Fibroblast of lung (primary cell): ENCODE measurements at places on chromosomes 7 and 10.

- H3K4me3 ChIP-seq, result no peak overlapping the region
- H3K27ac ChIP-seq, result no peak overlapping the region
- peaks cover 28% of the 10 kb centered on the region for H3K4me1 ChIP-seq
- H3K36me3 ChIP-seq, result no peaks in the 10 kb centered on the region
- DNase-seq, result no peak
Measured at GRCh38 chr10:29650552-29650944, 15.8 kb upstream of the SVIL start.

- H3K4me3 ChIP-seq, result no peak overlapping the region
- no peak for DNase-seq
- H3K4me1 ChIP-seq, result no peaks in the 10 kb centered on the region
- no peak overlapping the region for H3K27ac ChIP-seq
Measured at GRCh38 chr10:22460531-22461403, 115.5 kb downstream of the SPAG6 start.

DNA sequence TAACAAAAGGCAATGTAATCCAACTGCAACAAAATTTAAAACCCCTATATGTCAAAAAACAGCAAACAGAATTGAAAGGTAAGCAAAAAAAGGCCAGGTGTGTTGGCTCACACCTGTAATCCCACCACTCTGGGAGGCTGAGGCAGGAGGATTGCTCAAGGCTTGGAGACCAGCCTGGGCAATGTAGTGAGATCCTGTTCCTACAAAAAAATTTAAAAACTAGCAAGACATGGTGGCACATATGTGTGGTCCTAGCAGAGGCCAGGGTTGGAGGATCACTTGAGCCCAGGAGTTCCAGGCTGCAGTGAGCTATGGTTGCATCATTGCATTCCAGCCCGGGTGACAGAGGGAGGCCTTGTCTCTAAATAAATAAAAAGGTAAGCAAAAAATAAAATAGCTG is 212.1 kb upstream of the KLF14 start:
- H3K27ac ChIP-seq, result peak overlapping the region; percentile 91
- H3K4me1 ChIP-seq, result peaks cover 20% of the 10 kb centered on the region
- H3K36me3 ChIP-seq, result peaks cover 3% of the 10 kb centered on the region
- no peak overlapping the region for H3K4me3 ChIP-seq
- no peaks in the 10 kb centered on the region for H3K27me3 ChIP-seq

- H3K27me3 ChIP-seq, result peaks cover 5% of the 10 kb centered on the region
- H3K4me1 ChIP-seq, result no peaks in the 10 kb centered on the region
- no peak for DNase-seq
- H3K36me3 ChIP-seq, result no peaks in the 10 kb centered on the region
- no peak overlapping the region for H3K4me3 ChIP-seq
Measured at GRCh38 chr10:70541736-70542564, 60.6 kb downstream of the PRF1 start.

DNA sequence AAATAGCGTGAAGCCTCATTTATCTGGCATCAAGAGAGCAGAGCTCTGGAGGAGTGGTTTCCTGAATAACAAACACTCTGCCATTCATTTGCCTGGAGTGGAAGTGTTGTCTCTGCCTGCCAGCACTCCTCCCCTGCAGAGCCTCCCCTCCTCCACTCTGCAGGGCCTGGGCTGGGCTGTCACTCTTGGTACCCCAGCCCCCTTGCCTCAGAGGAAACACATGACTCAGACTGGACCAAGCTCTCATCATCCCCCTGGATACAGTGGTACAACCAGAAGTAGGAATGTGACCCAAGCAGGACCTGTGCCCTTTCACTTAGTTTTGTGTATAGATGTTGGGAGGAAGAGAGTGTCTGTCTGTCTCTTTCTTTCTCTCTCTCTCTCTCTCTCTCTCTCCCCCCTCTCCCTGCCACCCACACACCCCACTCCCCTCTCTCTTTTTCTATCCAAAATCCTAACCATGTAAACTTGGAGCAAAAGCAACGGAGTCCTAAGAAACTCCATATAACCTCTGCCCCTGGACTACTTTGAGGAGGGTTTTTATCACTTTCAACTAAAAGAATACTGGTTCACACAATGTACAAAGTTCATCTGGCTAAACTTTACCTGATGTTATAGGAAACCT is 43.9 kb downstream of the DOCK4 start:
- H3K27me3 ChIP-seq, result no peaks in the 10 kb centered on the region
- no peaks in the 10 kb centered on the region for H3K36me3 ChIP-seq
- H3K4me1 ChIP-seq, result peaks cover 8% of the 10 kb centered on the region
- peak; percentile 84 for DNase-seq
- no peak overlapping the region for H3K27ac ChIP-seq

GRCh38 chr7:5332579-5332978 is 49.8 kb downstream of the SLC29A4 start:
- no peak for DNase-seq
- peaks cover 2% of the 10 kb centered on the region for H3K36me3 ChIP-seq
- no peak overlapping the region for H3K27ac ChIP-seq
- H3K4me3 ChIP-seq, result no peak overlapping the region
- H3K4me1 ChIP-seq, result peaks cover 2% of the 10 kb centered on the region
